ENCODE measurements at places on chromosomes 1 and 21. TPM values are rescaled to one million over a fixed set of nuclear protein-coding genes. Genes with fewer than 3 reads are reported as not detected.

DNA sequence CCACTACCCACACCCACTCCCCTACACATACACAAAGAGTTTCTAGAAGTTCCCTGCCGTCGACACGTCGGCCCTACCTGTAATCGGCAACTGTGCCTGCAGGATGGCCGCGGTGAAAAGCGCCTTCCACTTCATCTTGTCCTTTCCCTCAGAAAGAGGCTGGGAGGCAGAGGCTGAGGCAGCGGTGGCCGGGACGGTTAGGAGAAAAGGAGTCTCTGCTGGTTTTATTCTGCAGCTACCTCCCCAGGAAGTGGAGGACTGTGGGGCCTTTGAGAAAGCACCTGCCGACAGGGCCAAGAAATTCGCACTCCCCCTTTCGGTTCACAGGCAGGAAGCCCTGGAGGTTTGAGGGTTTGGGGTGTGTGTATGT lies at the start of gene CD247:
CD247 (minus strand) TSS at position 199 of the 370 bp plus-strand sequence; CDS start at position 135, 64 bp downstream.
- peak within 1 kb of the TSS; percentile 99 for H3K27ac ChIP-seq
- peaks cover 59% of the 10 kb centered on the region for H3K4me1 ChIP-seq
- peaks cover 25% of the 10 kb centered on the region for H3K36me3 ChIP-seq
- no peaks in the 10 kb centered on the region for H3K27me3 ChIP-seq
- peak within 1 kb of the TSS; percentile 85 for H3K4me3 ChIP-seq
- peak; percentile 79 for DNase-seq

COL9A2 gene
- total RNA-seq: 27.4 TPM

DNA sequence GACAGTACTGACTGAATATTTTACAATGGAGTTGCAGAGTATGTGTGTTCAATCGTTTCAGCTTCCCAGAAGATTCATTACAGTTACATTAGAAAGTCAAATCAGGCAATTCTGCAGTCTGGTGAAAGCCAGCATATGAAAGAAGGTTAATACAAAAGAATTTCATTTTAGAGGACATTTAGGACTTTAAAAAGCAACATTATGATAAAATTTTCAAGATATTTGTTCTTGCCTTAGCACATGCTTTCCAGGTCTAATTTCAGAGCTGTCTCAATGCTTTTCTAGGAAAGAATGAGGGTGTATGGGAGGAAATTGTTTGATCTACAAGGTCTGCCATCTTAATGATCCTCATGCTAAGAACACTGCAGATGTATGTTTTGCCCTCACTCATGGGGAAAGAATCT lies 63.2 kb downstream of the RERE start:
- no peak overlapping the region for H3K4me3 ChIP-seq
- H3K27ac ChIP-seq: no peak overlapping the region
- no peaks in the 10 kb centered on the region for H3K36me3 ChIP-seq
- DNase-seq: no peak
- H3K27me3 ChIP-seq: no peaks in the 10 kb centered on the region

GRCh38 chr1:156433602-156434001 lies 64.6 kb downstream of the RHBG start:
- H3K4me3 ChIP-seq: no peak overlapping the region
- DNase-seq: no peak
- peaks cover 99% of the 10 kb centered on the region for H3K27me3 ChIP-seq
- no peak overlapping the region for H3K27ac ChIP-seq

TRMT13 gene
- 19.9 TPM for total RNA-seq

DNA sequence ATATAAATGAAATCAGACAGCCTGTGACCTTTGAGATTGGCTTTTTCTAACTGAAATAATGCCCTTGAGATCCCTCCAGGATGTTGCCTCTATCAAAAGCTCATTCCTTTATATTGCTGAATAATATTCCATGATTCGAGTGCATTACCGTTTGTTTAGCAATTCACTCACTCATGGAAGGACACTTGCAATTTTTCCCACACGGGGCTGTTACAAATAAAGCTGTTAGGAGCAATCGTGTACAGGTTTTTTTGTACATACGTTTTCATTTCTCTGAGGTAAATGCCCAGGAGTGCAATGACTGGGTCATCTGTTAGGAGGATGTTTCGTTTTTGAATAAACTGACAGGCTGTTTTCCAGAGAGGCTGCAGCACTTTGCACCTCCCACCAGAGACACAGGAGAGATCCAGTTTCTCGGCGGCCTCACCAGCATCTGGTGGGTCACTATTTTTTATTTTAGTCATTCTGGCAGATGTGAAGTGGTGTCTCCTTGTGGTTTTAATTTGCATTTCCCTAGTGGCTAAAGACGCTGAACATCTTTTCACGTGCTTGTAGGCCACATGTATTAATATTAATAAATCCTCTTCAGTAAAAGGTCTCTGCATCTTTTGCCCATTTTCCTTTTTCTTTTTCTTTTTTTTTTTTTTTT lies 11.0 kb downstream of the PRDM15 start:
- no peak overlapping the region for H3K27ac ChIP-seq
- no peak for DNase-seq
- peaks cover 44% of the 10 kb centered on the region for H3K4me1 ChIP-seq
- no peaks in the 10 kb centered on the region for H3K27me3 ChIP-seq
- H3K36me3 ChIP-seq: no peaks in the 10 kb centered on the region
- no peak overlapping the region for H3K4me3 ChIP-seq
